ENCODE measurements at places on chromosomes 3 and 15.

DNA sequence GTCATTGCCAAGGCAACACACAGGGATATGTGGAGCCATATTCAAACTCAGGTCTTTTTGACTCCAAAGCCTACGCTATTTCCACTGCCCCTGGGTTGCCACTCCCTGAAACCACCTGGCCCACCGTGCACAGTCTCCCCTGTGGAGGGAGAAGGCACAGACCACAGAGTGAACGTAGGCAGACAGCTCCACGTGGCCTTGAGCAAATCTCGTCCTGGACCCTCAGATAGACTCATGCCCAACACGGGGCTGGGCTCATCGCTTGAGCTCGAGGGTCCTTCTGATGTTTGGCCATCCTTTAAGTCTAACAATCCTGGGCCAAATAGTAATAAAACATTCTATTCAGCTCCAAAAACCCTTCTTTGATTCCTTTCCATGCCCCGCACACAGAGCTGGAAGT, 72.0 kb downstream of the CPN2 start:
- DNase-seq: no peak

DNA sequence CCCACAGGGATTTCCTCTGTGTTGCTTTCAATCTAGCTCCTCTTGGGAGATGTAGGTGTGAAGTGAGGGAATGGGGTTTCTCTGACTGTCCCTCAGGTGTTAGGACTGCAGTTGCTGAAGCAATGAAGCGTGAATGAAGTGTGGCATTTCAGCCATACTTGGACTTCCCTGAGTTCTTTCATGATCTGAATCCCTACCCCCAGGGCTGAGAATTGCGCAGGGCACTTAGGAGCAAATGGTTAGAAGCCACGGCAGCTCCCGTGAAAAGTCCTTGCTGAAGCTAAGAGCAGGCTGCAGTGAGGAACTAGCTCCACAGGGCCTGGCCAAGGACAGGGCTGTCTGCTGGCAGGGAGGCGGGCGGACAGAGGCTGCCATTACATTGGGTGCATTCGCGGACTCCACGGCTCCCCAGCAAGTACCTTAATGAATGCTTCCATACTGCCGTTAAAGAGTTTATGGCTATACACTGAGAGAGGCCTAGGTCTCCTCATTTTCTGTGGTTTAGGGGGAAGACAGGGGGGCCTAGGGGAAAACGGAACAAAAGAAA, 69.0 kb upstream of the RAD18 start:
- no peak for DNase-seq

DNA sequence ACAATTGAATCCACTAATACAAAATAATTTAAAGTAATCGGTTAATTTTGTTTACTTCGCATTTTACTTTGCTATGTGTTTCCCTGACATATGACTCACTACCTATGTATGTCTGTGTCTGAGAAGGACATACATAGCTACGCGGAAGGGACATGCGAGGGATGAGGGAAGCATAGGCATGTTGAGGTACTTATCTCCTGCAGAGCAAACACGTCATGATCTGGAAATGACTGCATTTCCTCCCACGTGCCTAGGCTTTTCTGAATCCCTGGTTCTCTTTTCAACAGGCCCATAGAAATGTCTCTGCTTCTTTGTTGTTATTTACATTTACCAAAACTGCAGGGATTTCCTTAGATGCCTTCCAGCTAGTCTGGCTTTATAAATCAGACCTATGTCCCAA, 27.5 kb downstream of the ALCAM start:
- DNase-seq: no peak

GRCh38 chr15:99467853-99468464, 97.8 kb upstream of the MEF2A start:
- no peak for DNase-seq

DNA sequence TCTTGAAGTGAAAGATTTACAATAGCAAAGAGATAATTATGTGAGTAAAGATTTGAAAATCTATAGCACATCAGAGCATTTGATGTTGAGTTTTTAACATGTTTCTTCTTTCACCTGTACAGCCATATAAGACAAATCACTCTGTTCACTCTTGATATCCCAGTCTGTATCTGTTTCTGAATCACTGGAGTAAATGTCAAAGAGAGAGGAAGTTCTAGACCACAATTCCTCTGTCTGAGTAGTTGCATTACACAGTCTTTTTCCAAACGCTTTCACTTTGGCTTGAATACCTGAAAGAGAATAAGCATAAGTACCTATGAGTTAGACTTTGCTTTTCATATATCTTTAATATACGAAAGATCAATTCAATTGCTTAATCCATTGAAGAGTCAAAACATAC, 9.9 kb downstream of the THAP10 start:
- DNase-seq: no peak

DNA sequence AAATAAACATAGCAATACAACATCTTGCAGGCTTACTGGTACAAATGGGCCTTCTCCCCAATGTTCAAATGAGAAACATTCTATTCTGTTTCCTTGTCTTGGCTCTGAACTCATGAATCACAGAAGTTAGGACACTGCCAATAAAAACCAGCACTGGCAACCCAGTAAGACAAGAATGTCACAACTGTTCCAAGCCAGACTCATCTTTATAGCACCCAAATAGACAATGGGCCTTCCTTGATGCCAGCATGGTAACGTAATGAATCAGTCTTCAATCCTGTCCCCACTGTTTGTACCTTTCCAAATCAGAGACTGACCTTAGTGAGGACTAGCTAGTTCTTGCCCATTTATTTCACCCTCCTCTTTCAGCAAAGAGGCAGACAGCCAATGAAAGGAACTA, 14.1 kb upstream of the RPS17 start:
- DNase-seq: no peak

DNA sequence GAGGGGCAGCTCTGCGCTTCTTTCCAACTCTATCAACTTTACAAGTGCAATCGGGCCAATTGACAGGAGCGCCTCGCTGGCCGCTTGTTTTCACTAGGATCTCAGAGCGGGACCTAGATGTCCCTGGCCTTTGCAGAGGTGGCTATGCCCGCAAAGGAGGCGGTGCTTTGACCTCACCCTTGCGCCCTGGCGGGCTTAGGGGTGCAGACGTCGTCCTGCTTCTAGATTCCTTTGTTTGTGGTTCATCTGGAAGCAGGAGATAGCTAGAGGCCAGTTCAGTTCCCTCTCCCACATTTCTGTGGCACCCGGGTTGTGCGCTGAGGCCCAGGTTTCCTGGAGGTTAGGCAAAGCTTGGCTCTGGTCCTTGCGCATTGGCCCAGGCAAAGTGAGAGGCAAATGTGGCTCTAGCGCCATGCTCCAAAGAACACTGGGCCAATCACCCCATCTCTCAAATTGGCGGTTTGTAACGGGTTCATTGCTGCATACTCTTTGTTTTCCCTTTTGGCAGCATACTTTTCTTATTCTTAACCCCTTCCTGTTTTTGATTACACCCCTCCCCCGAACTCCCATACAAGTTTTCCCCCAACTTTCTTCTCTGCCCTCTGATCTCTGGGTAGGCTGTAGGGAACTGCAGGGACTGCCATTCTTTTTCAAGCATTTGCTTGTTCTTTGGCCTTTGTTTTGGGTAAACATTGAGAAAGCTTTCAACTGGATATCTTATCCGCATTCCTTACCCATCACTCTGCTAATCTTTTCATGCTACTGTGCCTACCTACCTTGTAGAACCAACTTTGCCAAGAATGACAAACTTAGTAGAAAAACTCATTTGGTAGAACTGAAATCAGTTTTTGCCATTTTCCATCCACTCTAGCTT, 1.4 kb downstream of the PPM1L start:
- peak; percentile 8 for DNase-seq

GRCh38 chr3:142931222-142931621, 32.3 kb downstream of the PAQR9 start:
- no peak for DNase-seq

DNA sequence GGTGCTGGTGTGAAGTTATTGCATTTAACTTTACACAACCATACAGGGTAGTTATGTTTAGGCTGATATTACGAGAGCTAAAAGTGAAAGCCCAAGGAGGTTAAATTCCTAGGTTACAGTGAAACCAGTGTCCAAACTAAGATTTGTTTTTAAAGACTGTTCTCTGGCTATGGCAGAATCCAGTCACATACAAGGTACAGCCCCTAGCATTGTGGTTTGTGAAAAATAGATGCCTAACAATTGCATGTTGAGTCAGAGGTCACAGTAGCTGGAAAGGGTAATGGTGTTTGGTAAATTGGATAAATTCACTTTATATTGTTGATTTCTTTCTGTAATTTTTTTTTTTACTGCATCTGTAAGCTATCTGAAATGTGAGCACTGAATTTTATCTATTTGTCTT, 614.6 kb upstream of the TBL1XR1 start:
- DNase-seq: no peak

- DNase-seq: peak; percentile 14
Observed at GRCh38 chr3:23402728-23403492, 199.8 kb downstream of the UBE2E2 start.

DNA sequence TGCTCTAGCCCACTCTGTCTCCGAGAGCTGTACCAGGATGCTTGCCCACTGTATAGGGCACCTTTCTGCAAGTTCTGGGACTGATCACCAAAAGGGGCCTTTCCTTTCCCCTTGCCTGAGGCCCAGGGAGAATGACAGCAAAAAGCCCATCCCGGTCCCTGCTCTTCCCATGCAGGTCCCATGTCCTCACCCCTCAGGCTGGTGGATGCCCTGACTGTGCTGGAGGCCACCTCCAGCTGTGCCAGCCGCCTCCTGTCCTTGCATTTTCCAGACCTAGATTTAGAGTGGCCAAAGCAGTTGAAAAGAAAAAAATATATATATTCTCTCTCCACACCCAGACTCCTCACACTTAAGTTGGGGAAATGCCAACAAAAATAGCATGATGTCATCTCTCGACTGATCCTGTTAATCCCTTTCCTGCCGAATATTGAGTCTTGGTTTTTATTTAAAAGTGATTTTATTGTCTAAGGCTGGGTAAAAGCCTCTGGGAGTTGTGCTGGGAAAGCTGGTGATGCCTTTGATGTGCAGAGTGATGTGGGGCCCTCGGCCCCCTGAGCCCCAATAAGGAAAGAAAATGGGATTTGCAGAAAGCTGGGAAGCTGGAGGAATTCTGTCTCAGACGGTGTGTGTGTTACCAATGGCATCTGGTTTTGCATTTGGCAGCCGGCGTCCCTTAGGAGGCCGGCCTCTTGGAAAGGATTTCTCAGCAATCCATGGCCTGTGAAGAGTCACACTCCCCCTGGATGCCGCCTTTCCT, 29.3 kb upstream of the TPM1 start:
- DNase-seq: no peak

- no peak for DNase-seq
Observed at GRCh38 chr15:85354461-85354860, 25.9 kb upstream of the AKAP13 start.

- no peak for DNase-seq
Observed at GRCh38 chr3:179474480-179474879, 23.2 kb upstream of the GNB4 start.

GRCh38 chr15:100405179-100405578, 63.4 kb upstream of the ADAMTS17 start:
- no peak for DNase-seq

- peak; percentile 88 for DNase-seq
Observed at GRCh38 chr15:63610209-63610841, 13.1 kb downstream of the FBXL22 start.

- DNase-seq: no peak
Observed at GRCh38 chr15:98840053-98840452, 167.5 kb downstream of the PGPEP1L start.

- DNase-seq: no peak
Observed at GRCh38 chr3:163347944-163348343, 1730.4 kb downstream of the SI start.

GRCh38 chr15:92745845-92746271, 90.3 kb upstream of the FAM174B start:
- DNase-seq: no peak

GRCh38 chr15:99706557-99707303, 26.5 kb downstream of the LYSMD4 start:
- DNase-seq: no peak

- DNase-seq: no peak
Observed at GRCh38 chr3:78529601-78530000, 1238.2 kb downstream of the ROBO1 start.

DNA sequence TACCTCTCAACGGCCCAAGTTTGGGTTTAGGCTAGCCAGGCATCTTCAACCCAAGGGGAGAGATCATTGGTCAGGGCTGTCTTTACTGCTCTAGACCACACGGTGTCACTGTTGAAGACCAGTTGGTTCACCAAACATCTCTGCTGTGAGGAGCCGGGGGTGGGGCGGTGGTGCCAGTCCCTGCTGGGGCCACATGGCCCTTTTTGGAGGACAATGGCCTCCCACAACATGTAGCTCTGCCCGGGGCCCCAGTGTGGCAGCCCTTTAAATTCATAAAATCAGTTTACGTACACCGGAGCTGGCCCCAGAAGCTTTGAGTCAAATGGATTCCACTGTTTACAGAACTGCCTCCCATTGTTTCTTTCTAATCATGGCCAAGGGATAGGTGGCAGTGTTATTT, 19.1 kb upstream of the TM4SF18 start:
- DNase-seq: peak; percentile 12

DNA sequence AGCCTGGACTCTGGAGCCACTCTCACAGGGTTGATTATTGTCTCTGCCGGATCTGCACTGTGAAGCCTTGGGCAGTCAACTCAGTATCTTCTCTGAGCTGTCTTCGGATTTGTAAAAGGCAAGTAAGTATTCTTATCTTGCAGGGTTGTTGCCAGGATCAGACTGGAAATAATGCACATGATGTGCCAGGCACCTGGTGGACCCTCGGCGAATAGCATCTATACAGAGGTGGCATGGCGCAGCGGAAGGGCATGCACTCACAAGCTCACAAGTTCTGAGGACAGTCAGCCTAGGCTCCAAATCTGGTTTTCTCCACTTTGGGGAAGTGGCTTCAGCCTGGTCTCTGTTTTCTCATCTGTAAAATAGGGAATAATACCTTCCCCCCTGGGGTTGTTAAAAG, 113.9 kb downstream of the SRGAP3 start:
- DNase-seq: no peak

GRCh38 chr3:25872200-25872877, 82.4 kb downstream of the OXSM start:
- DNase-seq: no peak

DNA sequence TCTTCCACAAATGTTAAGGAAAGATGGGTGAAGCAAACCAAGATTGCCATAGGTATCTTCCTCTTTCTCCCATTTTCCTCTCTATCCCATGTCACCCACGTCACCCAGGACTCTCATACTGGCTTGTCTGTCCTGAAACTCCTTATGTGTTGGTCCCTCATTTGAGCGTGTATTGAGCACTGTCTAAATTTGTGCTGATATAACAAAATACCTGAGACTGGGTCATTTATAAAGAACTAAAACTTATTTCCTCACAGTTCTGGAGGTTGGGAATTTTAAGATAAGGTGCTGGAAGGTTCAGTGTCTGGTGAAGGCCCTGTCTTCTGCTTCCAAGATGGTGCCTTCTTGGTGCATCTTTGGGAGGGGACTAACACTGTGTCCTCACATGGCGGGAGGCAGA, 186.9 kb upstream of the SLC24A5 start:
- DNase-seq: no peak

DNA sequence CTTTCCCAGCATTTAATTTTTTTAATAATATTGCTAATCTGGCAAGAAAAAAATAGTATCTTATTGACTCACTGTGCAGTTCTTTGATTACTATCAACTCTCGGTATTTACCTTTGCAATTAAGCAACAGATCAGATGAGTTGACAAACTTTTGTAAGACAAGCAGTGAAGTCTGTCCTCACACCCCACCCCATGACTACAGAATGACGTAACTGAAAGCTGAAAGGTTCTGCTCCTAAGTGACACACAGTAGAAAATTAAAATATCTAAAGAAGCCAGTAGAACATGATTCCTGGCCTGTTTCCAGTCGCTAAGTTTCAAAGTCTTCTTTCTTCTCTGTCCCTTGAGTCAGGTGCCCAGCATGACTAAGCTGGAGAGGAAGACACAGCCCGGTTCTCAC, 135.5 kb downstream of the STT3B start:
- DNase-seq: no peak

GRCh38 chr3:189824629-189825312, 193.6 kb downstream of the TP63 start:
- DNase-seq: no peak
